ENCODE measurements at places on chromosomes 16 and 17.

GRCh38 chr16:89111263-89111662 lies 17.6 kb downstream of the ACSF3 start:
- no peak for DNase-seq

GRCh38 chr17:51244041-51244440 lies 15.8 kb downstream of the MBTD1 start:
- DNase-seq: no peak

DNA sequence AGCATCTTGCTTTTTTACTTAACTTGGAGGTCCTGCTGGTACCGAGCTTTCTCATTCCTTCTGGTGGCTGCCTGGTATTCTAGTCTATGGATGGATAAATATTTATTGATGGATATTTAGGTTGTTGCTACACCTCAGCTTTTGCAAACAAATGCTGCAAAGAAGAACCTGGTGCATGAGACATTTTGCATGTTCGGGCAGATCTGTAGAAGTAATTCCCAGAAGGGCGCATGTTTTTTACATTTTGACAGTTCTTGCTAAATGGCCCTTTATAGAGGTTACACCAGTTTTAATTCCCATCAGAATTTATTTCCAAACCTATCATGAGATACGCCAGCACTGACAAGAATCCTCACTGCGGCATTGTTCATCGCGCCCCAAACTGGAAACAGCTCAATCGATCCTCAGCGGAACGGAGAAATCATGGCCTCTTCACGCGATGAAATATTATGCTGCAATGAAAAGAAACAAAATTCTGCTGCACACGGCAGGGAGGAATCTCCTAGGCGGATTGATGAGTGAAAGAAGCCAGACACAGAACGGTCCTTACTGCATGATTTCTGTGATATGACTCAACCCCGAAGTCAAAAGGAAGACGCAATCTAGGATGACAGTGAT lies 68.0 kb upstream of the CREBBP start:
- DNase-seq: no peak

- no peak for DNase-seq
Measured at GRCh38 chr16:51888534-51888933, 658.4 kb downstream of the TOX3 start.

DNA sequence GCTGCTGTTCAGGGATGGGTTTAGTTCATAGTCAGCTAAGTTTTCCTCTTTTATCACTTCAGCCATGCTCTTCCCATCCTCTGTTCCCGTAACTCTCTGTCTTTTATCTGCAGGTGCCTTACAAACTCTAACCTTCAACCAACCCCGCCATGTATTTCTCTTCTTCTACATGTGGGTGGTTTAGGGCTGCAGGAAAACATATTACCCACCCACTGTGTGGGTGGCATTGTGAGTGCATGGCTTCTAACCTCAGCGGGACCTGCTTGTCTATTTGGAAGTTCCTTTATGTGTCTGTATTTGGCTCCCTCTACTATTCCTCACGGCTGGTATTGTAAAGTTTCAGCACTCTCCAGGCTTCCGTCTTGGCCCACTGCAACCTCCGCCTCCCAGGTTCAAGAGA lies 39.0 kb upstream of the TANC2 start:
- DNase-seq: no peak

- DNase-seq: no peak
Measured at GRCh38 chr17:48059125-48059668, 11.0 kb downstream of the NFE2L1 start.

DNA sequence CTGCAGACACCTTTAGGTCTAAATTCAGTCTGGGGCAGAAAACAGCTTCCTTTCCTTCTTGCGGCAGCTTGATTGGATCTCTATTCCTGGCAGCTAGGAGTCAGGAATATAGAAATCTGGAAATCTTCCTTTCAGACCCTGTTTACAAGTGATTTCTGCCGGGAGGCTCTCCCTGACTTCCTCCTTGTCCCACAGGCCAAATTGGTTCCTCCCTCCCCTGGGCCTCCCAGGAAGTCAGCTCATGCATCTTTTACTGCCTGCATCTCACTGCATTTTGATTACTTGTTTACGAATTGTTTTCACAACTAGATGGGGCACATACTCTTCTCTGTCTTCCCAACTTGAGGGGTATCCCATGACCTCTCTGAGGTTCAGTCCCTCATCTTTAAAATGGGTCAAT lies 206.3 kb downstream of the MAF start:
- no peak for DNase-seq

GRCh38 chr17:48128400-48128799 lies 20.8 kb downstream of the SNX11 start:
- no peak for DNase-seq

DNA sequence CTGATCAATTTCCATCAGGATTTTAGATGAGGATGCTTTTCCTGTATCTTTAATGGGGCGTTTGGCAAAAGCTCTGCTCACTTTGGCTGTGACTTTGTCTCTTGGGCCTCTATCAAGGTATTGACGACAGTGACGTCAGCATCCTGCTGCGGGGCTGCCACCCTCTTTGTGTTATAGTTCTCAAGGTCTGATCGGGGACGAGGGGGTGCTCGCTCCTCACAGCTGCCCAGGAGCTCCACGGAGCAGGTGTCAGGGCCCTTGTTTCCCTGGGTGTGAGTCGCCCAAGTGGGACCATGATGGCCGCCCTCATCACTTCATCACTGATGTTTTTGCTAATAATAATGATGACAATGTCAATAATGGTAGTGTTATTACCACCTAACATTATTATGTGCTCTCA lies 65.4 kb downstream of the CMIP start:
- no peak for DNase-seq

- DNase-seq: no peak
Measured at GRCh38 chr17:81794509-81794908, 9.4 kb upstream of the GCGR start.

DNA sequence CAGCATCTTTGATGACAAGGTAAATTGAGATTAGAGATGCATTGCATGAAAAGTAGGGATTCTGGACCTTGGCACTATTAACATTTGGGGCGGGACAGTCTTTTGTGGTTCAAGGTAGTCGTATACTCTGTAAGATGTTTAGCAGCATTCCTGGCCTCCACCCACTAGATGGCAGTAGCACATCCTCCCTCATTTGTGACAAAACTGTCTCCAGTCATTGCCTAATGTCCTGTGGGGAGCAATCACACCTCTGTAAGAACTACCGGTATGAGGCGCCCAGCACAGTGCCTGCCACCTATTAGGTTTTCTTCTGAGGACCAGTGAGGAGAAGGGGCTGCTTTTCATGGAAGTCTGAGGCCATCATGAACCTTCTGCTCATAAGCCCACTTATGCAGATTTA lies 180.8 kb downstream of the RBFOX1 start:
- no peak for DNase-seq

- DNase-seq: peak; percentile 77
Measured at GRCh38 chr17:69874175-69874670, 200.8 kb upstream of the KCNJ16 start.

GRCh38 chr17:6428207-6428965 lies 6.5 kb downstream of the AIPL1 start:
- no peak for DNase-seq

DNA sequence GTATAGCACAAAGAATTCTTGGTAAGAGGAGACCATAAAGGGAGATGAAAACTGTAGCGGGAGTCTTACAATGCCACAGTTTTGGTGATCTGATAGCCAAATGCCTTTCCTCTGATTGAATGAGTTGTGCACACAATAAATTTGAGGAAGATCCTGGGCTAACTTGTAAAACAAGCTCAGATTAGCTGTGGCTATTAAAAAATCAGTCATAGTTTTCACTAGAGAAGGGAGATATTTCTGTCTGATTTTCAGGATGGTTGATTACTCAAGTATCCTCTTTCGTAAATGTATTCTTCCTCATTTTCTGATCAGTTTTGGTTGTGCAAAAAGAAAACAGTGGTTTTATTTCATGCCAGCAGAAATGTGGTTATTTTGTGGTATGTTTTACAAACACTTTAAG lies 9.1 kb upstream of the METTL9 start:
- no peak for DNase-seq

- no peak for DNase-seq
Measured at GRCh38 chr16:3807425-3808123, 72.9 kb downstream of the CREBBP start.

DNA sequence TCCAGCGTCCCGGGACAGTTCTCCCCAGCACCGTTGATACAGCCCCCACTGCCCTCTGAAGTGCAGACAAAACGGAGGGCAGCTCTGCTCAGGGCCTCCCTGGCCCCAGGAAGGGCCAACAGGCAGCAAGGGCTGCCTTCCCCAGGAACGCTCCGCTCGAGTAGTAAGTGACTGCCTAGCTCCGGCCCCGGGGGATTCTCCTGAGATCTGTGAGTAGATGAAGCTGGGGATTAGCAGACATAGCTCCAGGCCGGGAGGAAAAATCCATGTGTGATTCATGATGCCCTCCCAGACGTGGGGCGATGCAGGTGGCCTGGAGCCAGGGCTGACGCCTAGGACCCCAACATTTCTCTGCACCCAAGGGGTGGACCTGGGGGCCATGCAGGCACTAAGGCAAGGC lies 85.3 kb downstream of the ENGASE start:
- no peak for DNase-seq

DNA sequence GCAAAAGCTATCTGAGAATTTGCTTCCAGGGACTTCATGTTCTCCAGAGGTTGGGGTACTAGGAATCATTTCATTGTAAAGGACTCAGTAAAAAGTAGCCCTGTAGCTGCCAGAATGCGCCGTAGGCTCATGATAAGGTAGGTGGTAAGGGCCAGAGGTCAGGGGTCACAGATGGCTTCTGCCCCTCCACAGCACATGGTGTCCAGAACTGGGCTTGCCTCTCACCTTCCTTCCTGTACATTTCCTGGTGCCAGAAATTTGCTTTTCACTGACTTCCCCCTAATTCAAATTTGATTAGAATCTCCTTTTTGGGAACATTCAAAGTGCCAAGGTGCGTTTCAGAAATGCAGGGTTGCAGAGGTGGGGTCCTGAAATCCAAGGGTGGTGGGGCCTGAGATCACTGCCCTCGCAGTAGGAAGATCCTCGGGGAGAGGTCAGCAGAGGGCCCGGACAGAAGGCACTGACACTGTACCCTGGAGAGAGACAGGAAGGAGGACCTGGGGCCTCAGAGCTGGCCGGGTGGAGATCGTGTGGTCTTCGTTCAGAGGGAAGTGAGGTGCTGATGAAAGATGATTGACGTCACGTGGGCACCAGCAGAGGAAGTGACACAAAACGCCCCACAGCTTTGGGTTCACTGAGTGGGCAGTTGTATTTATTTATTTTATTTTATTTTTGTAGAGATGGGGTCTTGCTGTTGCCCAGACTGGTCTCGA lies 25.5 kb upstream of the METRNL start:
- DNase-seq: no peak

- DNase-seq: no peak
Measured at GRCh38 chr16:50731989-50732832, 9.7 kb upstream of the CYLD start.

DNA sequence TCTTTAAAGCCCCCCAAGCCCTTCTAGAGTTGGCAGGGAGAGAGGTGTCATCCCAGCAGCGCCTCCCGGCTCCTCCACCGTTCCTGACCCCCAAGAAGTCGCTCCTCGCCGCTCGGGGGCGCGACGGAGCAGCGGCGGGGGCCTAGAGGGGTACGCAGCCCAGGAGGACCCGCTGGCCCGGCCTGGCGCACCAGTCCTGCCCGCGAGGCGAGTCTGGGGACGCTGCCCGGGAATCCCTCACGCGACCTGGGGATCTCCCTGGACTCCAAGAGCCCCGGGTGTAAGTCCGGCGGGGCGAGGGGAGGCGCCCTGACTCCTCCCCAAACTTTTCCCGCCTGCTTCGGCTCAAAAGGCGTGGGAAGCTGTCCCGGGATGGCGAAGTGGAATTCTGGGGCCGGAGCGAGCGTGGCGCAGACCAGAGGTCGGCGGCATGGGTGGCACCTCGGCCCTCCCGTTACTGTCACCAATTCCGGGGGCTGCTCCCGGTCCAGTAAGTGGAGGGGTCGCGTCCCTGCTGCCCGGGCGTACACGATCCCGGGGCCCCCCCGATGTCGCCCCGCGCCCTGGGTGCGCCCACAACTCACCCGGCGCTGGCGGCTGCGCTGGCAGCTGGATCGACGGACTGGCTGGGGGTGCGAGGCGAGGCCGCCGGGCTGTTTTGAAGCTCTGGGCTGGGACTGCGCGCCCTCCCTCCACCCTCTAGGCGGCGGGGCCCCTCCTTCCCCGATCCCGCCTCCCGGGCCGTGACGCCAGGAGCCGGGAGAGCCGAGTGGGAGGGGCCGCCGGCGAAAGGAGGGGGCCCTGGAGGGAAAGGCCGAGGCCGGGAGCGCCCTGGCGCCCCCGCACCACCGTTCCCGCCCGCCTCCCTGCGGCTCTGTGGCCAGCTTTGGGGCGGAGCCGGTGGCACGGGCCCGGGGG lies at the start of gene EMP2:
Gene EMP2, minus strand, starts transcription at position 634 of the 918 bp plus-strand sequence. CDS start 32,981 bp downstream, outside the sequence.
- DNase-seq: no peak

GRCh38 chr16:24015923-24016322 lies 180.1 kb downstream of the PRKCB start:
- no peak for DNase-seq

- no peak for DNase-seq
Measured at GRCh38 chr17:72399608-72400487, 279.0 kb downstream of the SOX9 start.

DNA sequence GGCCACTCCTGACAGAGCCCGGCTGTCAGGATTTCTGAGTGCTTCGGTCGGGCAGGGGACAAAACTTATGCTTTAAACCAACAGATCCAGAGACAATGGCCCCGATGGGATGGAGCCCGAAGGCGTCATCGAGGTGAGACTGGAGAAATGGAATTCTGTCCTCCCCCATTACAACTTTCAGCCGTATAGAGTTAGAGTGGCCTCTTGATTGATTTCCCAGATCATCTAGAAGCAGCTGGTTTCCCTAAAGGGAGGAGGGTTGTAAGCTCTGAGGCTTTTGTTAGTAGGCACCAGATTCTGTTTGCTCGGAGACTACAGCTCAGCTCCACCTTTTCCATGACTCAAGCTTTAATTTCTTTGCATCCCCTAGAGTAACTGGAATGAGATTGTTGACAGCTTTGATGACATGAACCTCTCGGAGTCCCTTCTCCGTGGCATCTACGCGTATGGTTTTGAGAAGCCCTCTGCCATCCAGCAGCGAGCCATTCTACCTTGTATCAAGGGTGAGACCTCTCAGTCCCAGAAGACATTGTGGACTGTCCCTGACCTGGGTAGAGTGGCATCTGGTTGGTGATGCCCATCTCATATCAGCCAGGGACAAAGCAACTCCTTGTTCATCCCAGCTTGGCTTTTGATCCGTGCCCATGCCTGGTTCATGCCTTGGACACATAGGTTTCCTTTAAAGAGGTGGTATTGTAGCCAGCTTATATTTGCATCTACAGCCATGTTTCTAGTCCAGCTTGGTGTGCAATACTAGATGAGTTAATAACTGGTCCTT lies 5.1 kb upstream of the CD68 start:
- no peak for DNase-seq

DNA sequence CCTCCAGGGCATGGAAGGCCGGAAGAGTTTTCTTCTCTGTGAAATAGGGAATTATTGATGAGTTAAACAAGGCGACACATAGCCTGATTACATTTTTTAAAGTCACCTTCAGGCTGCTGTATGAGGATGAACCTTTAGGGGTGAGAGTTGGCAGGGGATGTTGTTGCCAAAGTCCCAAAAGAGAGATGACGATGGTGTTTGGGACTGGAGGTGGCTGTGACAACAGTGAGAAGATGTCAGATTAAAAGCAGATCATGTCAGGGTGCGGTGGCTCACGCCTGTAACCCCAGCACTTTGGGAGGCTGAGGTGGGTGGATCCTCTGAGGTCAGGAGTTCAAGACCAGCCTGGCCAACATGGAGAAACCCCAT lies 16.8 kb upstream of the ASGR2 start:
- no peak for DNase-seq

- DNase-seq: no peak
Measured at GRCh38 chr16:11633113-11633512, 35.1 kb upstream of the SNN start.
